NCI-H1092 treated with DMSO at 0.1 percent for 48 hours (cell line): ENCODE measurements at places on chromosomes 5 and 9.
A peak's percentile ranks its signal among the peaks of the same experiment; 100 is the strongest.

DNA sequence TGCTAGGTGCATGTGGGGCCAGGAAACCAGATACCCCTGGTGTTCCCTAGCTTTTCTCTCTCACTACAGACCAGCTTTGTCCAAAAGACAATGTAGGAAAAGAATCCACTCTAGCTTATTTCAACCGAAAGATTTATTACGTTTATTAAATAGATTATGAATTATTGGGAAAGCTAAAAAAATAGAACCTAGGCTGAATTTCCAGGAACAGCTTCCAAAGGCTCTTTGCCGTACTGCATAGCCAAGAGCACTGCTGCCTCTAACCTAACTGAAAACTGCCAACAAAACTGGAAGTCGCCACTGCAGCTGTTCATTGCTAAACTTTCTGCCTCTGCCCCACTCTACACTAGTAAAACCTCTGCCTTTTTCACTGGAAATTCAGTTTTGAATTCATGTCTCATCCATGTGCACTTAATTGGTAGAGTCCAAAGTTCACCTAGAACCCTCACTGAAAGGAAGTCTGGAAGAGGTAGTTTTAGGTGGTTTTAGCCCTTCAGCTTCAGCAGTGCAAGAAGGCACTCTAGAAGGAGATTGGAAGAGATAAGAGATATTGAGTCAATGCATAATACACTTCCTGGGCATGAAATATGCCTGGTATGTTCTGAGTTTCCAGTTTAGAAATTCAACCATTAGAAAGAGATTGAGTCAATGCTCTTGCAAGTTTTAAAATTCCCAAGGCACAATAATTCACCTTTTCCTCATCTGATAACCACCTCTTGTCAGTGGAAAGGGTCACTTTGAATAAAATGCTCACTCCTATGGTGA is 927.9 kb downstream of the MAT2B start:
- no peak for DNase-seq

DNA sequence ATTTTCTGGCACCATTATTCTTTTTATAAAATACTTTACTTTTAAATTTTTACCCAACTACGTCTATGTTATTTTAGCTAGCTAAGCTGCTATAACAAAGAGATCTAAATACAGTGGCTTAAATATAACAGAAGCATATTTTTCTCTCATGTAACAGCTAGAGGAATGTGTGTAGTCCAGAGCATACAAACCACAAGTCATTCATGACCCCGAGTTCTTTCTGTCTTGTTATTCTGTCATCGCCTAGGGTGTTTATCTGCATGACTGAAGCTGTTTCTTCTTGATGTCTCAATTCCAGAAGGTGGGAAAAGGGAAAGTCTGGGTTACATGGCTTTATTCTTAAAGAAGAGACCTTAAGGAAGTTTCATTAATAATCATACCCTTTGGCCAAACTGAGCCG is 136.9 kb upstream of the RFX3 start:
- no peak for DNase-seq

GRCh38 chr5:1199649-1200494 is 1.5 kb upstream of the SLC6A19 start:
- no peak for DNase-seq

GRCh38 chr5:43305948-43306565 is 7.2 kb downstream of the HMGCS1 start:
- peak; percentile 32 for DNase-seq

- no peak for DNase-seq
These were observed 5.2 kb downstream of the PTCH1 start for GRCh38 chr9:95511616-95511931.

DNA sequence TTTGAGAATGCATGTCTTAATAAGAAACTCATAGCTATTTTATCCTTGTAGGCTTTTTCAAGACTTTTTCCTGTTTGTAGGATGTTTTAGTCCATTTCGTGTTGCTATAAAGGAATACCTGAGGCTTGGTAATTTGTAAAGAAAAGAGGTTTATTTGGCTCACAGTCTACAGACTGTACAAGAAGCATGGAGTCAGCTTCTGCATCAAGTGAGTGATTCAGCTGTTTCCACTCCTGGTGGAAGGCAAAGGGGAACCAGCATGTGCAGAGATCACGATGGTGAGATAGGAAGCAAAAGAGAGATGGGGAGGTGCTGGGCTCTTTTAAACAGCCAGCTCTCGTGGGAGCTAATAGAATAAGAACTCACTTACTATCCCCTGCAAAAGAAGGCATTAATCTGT is 177.3 kb downstream of the ALDH1A1 start:
- DNase-seq: no peak

GRCh38 chr5:144028636-144029035 is 141.8 kb downstream of the YIPF5 start:
- peak; percentile 82 for DNase-seq

GRCh38 chr9:2230362-2230761 is 215.2 kb downstream of the SMARCA2 start:
- DNase-seq: no peak

DNA sequence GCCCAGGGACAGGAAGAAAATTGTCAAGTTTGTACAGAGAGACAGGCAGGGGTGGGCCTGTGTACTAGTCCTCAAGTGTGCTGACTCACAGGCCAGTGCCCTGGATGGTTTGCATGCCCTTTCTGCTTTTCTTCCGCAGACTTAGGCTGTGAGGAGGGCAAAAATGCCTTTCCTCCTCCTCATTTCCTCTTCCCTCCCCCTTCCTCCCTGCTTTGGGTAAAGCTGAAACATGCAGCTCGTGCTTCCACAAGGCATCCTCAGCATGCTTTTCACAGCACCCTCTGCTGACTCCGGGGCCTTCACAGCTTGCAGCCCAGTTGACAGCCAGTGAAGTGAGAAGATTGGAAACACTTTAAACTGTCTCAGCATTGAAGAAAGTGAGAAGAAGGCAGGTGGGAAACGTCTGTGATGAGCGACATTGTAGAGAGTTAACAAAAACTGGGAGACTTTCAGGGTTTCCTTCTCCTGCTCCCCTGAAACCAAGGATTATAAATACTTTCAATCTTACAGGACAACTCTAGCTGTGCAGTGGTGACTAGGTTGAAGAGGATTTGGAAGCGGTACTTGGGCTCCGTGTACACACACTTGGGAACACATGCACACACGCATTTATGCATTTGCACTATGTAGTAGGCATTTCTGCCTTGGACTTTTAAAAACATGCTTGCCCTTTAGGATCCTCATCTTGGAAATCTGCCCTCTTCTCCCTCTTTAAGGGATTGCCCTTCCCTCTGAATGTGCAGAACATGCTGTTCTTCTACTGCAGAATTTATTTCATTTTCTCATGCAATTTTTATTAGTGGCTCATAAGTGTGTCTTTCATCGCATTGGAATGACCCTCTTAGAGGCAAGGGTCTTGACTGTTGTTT is 138.8 kb downstream of the GRIA1 start:
- DNase-seq: no peak

DNA sequence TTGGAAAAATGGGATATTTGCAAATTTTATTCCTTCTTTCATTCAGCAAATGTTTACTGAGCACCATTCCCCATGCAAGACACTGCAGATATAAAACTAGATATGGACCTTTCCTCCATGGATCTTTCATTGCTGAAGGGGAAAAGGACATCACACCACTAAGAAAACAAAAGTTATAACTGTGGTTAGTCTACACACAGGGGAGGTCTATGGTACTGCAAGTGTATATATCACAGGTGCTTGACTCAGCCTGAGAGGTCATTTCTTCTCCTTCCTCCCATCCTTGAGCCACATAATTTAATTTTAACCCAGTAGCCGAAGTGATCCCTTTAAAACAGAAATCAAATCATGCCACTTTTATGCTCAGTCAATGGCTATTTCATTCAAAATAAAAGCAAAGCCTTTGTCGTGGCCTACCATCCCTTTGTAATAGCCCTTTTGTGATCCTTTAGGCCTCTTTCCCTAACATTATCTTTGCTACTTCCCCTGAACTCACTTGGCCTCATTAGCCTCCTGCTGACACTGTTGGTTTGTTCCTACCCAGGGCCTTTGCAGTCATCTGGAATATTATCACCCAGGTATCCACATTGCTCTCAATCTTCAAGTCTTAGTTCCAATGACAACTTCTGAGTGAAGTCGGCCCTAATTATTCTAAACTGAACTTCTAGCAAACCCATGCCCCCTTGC is 213.2 kb downstream of the GABRB2 start:
- no peak for DNase-seq

GRCh38 chr5:171979606-171980005 is 26.8 kb downstream of the FBXW11 start:
- no peak for DNase-seq

DNA sequence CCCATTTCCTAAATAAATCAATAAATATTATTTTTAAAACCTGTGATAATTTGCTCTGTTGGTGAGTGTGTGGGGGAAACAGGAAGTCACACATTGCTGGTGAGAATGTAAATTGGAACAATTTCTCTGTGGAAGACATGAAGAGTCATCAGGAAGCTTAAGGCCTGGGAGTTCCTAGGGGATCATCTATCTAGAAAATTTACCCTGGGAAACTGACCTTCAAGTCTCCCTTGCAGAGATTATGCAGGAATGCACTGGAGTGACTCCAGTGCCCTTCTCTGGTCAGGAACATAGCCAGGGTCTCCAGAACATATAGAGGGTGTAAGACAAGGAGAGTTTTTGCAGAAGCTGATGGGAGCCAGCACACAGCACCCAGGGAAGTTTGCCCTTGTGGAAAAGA is 13.0 kb upstream of the GCNT1 start:
- no peak for DNase-seq

DNA sequence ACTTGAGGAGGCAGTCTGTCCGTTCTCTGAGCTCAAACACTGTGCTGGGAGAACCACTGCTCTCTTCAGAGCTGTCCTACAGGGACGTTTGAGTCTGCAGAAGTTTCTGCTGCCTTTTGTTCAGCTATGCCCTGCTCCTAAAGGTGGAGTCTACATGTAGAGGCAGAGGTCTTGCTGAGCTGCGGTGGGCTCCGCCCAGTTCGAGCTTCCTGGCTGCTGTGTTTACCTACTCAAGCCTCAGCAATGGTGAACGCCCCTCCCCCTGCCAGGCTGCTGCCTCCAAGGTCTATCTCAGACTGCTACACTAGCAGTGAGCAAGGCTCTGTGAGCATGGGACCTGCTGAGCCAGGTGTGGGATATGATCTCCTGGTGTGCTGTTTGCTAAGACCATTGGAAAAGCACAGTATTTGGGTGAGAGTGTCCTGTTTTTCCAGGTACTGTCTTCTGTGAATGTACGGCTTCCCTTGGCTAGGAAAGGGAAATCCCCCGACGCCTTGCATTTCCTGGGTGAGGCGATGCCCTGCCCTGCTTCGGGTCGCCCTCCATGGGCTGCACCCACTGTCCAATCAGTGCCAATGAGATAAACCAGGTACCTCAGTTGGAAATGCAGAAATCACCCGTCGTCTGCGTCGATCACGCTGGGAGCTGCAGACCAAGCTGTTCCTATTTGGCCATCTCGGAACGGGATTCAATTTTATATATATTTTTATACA is 58.5 kb downstream of the CNTRL start:
- no peak for DNase-seq

DNA sequence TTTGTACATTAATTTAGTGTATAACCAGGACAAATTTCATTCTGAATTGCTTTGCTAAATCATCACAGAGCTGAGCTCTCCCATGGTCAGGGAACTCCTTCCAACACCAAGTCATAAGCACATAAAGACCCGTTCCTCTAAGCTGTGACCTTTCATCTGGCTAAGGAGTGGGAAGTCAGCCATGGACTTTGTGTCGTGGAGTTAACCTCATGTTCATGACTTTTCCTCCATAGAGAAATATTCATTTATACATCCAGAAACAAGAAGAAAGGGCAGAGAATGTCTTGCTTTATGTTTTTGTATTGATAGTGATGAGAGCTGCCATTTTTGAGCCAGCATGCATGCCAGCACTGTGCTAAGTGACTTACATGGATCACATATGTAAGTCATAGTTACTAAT is 97.5 kb downstream of the INIP start:
- DNase-seq: no peak

- no peak for DNase-seq
These were observed 33.3 kb downstream of the EXOC3 start for GRCh38 chr5:476102-476813.

DNA sequence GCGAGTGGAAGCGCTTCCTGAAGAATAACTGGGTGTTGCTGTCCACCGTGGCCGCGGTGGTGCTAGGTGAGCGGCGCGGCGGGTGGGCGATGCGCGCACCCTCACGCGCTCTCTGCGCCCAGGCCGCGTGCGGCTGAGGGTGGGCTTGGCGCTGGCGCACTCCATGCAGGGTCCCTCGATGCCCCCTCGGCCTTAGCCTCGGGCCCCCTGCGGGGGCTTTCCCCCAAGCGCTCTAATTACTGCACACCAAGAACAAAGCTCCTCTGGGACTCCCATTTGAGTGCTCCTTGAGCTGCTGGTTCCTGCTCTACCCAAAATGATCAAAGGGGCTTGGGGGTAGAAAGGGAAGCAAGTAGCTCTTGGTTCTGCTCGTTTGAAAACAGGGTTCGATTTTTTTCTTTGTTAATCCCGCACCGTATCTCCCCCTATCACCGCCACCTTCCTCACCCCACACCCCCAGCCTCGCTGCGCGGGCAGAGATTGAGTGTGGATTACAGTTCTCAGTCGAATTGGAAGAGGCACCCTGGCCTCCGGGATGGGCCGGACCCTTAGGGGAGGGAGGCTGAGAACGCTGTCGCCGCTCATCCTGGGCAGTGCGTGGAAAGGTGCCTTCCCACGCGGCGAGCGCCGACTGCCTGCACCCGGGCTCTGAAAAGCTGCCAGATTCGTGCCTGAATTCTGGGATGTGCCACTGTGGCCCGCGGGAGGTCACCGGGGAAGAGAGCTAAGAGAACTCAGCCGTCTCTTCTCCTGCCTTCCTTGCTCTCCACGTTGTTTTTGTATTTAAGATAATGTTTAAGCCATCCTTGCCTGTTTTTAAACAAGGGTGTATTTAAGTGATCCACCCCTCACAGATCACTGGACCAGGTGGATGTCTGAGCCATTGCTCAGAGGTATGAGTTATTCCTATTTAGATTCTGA is 697 bp downstream of the SLC1A1 start:
- DNase-seq: peak; percentile 10

- no peak for DNase-seq
These were observed 6.2 kb upstream of the MYORG start for GRCh38 chr9:34382879-34383278.

DNA sequence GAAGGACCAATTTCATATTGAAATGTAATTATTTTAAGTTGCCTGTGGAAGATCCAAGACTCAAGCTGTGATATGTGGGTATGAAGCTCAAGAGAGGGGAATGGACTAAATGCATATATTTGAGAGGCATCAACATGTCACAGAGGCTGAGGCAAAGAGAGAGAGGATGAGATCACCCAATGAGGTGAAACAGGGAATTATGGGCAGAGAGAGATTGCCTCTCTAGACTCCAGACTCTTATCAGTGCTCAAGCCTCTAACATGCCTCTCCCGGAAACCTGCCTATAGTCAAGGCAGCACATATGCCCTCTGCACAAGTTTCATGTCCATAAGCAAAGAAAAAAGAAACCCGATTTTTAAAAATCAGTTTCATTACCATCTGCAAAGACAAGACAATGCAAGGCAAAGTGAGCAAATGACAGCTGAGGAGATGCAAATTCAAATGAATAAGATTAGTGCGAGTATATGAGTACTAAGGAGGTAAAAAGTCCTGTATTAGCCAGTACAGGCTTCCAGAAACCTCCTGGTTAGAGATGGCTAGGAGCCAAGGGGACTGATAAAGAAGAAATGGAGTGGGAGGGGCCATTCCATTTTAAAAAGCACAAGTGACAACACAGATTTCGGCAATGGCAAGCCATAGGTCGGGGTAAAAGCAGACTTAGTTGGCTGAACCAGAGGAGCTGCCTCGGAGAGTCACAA is 9.4 kb downstream of the APTX start:
- no peak for DNase-seq
